ENCODE measurements at places on chromosomes 16 and 17.

- no peak for DNase-seq
These were observed 22.9 kb downstream of the DHRS7B start for GRCh38 chr17:21149621-21150020.

GRCh38 chr17:79457889-79458288 lies 153.0 kb downstream of the RBFOX3 start:
- DNase-seq, result no peak

- DNase-seq, result no peak
These were observed 50.5 kb downstream of the GLG1 start for GRCh38 chr16:74556375-74556922.

DNA sequence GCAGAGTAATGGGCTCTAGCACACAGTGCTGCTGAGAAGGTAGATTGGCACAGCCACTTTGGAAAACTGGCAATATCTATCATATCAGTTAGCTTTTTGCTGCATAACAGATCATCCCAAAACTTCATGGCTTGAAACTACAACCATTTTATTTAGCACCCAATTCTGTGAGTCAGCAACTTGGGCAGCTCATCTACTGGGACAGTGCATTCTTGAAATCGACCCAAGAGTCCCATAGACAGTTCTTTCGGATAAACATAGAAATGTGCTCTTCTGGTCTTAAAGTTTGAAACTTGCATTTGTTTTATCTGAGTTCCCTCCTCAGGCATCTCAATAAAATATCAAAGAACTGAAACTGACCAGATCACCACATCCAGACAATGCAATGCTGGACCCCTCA lies 76.7 kb downstream of the CEP112 start:
- no peak for DNase-seq

DNA sequence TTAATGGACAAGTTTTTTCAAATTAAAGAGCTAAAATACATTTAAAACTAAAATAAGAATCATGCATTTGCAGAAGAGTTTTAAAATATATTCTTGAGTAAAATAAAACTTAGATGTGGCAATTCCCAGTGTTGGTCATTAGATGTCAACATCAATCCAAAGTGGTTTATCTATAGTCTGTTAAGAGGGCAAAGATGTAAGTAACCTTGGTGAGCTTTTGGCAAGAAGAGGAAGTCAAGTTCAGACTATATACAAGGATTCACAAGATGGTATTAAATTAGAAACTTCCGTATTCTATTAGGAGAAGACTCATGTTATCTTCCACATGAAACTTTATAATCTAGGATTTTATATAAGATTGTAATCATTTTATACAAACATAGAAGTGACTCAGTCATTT lies 73.1 kb downstream of the CEP95 start:
- DNase-seq, result no peak

GRCh38 chr16:81565321-81566028 lies 120.9 kb downstream of the CMIP start:
- DNase-seq, result no peak

GRCh38 chr16:89540557-89540956 lies 19.9 kb upstream of the RPL13 start:
- DNase-seq, result no peak

GRCh38 chr16:67649494-67649931 lies 4.6 kb downstream of the CARMIL2 start:
- DNase-seq, result no peak

GRCh38 chr16:49838441-49839016 lies 17.4 kb downstream of the ZNF423 start:
- no peak for DNase-seq

DNA sequence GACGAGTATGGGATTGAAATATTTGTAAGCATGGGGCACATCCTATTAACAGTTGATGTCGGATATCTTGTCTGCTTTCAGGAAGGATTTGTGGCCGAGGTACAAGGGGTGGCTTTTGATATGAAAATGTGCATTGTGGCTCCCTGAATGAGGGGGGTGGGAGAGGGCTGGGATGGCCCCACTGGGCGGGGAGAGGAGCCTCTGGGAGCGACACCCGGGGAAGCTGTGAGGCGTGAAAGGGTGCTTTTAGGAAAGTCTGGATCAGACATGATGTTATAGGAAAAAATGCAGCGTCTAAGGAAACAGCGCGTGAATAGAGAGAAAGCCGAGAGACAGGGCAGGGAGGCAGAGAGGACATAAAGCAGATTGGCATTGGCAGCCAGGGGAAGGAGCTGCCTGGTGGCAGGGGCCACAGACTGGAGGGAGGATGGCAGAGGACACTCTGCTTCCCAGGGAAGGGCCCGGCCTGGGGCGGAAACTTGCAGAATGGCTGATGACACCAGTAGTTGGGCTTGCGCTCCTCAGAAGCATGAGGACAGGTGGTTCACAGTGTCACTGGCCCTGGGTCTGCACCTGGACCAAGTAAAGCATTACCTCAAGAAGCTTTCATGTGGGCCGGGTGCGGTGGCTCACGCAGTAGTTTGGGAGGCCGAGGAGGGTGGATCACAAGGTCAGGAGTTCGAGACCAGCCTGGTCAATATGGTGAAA lies 95.7 kb downstream of the NTN1 start:
- no peak for DNase-seq

DNA sequence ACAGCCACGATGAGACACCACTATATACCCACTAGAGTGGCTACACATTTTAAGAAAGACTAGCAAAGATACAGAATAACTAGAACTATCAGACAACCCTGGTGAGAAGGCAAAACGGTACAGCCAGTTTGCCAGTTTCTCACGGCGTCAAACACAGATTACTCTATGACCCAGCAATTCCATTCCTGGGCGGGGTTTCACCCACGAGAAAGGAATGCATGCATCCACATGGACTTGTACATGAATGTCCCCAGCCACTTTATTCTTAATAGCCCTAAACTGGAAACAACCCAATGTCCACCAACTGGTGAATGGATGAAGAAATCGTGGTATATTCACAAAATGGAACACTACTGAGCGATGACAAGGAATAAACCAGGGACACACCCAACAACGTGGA lies 74.5 kb downstream of the MYH10 start:
- DNase-seq, result no peak

DNA sequence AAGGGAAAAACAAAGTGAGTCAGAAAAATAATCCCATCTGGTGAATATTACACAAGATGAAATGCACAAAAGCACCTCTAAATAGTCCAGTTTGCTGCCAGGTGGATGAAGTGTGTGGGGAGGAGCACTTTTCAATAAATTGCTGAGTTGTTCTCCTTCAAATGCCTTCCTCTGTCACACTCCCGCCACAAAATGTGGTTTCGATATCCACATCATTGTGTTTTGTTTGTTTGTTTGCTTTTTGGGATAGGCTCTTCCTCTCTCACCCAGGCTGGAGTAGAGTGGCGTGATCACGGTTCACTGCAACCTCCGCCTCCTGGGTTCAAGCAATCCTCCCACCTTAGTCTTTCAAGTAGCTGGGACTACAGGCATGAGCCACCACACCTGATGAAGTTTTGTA lies 24.6 kb upstream of the SHISA9 start:
- no peak for DNase-seq

DNA sequence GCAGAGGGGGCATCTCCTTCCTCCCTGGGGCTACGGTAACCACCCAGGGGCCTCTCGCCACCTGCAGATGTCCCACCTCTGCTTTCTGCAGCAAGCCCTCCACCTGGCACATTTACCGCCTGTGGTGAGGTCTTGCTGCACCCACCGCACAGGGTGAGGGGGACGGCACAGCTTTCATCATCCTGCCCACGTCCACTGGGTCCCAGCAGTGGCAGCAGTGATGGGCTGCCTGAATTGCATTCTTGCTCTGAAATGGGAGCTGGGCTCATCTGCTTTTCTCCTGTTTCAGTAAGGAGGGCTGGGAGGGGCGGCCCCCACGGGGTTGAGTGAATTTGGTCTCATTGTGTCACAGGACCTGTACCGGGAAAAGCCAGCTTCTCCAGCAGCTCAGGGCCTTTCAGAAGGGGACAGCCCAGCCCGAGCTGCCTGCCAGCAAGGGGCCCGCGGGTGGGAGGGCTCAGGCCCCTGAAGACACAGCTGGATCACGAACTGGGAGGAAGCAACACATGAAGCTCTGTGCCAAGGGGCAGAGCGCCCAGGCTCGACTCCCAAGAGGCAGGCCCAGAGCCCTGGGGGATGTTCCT lies 12.7 kb downstream of the DNAAF8 start:
- no peak for DNase-seq

GRCh38 chr16:69286941-69287713 lies 24.0 kb upstream of the VPS4A start:
- peak; percentile 13 for DNase-seq

- DNase-seq, result no peak
These were observed 46.6 kb upstream of the DOC2B start for GRCh38 chr17:227946-228615.

- DNase-seq, result no peak
These were observed 1.8 kb upstream of the HOXB8 start for GRCh38 chr17:48616717-48617470.

DNA sequence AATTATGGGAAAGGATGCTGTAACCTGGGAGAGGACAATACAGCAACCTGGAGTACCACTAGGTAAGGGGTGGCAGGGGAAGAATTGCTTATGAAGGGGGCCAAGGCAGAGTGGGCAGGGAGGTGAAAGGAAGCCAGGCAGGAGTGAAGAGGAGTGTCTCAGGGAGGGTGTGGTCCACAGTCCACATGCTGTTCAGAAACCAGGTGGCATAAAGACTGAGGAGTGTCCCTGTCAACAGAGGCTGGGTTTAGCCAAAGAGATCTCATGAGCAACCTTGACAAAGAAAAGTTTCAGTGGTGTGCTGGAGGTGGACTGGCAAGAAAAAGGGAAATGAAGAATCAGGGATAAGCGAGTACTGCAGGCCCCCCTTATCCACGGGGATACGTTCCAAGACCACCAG lies 88.4 kb downstream of the SPACA3 start:
- DNase-seq, result no peak

DNA sequence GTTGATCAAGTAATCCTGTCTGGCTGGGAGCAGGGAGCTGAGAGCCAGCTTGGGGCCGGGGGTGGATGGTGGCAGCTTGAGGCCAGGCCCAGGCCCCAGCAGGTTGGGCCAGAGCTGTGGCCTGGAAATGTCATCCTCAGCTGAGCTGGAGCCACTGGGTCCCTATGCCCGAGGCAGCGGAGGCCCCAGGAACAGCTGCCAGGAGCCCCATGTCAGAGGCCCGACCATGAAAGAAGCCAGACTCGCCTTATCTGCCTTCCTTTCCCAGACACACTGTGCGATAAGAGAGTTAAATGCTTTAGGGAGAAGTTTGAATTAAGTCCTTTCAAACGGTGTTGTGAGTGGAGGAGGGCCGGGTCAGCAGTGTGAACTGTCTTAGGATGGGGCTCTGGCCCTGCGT lies 3.5 kb downstream of the SMTNL2 start:
- DNase-seq, result no peak

DNA sequence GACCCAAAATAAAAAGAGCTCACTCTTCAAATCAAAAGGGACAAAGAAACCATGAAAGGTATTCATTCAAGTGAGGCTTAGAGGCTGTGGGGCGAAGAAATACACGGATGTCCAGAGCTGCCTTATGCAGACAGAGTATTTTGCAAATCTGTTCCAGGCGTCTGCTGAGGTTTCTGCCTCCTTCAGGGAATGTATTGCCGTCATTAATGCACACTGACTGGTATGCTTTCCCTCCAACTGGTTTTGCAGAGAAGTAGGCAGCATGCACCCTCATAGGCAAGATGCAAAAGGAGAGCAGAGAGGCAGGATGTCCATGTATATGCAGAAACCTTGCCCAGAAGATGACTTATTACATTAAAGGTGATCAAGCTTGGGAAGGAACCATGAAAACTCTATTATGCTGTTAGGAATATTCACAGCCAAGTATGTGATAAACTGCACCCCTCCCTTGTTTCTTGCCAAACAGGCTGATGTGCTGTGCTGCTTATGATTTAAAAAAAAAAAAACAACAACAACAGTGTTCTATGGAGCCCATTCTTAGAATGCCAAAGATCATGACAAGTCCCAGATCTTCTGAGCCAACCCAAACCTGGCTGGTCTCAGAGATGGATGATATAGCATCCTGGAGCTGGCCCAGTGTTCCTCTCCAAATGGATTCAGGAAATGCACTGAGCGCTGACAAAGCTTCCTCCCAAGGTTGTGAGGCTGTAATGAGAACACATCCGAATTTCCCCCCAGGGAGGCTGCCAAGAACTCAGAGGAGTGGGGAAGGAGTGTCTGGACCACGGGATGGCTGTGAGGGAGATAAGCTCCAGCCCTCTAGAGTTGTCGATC lies 77.6 kb upstream of the HLF start:
- no peak for DNase-seq

DNA sequence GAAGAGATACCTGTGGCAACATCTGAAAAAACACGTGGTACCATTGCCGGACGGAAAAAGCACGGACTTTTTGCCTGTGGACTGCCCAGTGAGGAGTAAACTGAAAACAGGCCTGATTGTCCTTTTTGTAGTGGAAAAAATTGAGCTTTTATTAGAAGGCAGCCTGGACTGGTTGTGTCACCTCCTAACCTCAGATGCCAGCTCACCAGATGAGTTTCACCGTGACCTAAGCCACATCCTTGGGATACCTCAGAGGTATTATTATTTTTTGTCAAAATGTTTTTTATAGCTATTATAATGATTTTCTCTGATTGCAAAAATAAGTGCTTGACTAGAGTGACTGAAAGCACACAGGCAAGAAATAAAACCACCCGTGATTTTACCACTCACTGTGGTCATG lies 34.9 kb downstream of the RNF213 start:
- DNase-seq, result no peak

DNA sequence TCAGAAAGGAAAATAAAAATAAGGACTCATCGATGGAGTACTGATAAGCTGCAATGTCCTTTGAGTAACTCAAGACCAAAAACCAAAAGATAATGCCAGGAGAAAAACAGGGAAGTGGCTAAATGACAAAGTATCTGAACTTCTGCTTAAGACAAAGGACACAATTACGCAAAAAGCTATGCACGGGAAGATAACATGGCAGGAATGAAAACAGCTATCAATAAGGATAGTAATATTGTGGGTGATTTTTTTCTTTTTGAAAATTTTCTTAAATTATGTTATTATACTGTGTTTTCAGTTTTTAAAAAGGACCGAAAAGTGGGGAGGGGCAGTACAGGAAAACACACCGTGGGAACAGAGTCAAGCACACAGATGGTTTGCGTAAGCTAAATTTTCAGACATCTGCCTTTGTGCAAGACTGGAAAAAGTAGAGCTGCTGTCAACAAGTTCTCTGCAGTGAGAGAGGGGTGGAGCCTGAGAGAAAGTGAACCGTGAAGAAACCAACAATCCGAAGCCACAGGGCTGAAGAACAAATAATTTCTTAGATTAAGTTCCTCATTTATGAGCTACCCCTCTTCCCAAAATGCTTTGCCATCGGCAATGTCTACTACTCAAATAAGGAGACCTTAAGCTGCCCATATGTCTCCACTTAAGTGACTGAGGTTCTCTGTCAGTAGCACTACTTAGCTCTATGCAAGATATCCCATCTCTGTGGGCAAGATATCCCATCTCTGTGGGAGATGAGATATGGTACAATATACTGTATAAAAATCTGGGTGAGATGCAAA lies 99.9 kb upstream of the CORO6 start:
- peak; percentile 14 for DNase-seq
